NCI-H1694 treated with DMSO at 0.1 percent for 48 hours (cell line): ENCODE measurements at places on chromosomes 1 and 21.

DNA sequence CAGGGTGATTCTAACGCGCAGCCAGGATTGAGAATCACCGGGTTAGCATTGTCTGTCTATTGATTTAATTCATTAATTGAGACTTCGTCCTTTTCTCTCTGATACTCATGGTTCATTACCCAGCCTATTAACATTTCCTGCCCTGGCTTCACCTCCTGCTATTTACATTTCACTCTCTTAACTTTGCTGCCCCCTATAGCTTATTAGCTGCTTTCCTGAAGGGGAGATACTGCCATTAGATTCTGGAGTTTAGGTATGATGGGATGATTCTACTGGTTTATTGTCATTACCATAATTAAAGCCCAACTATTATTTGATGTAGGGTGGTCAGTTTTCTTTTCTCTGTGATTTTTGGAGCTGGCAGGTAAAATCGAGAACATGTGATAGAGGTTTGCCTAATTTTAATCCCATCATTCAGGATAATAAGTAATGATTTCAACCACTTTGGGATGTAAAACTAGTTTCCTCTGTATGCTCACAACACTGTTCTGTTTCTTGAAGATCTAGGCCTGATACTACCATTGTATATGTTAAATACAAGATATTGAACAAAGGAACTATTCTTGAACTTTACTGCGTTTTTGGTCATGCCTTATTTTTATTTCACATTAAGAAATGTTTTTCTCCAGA lies 6.4 kb downstream of the PPP2R5A start:
- DNase-seq: peak; percentile 59

DNA sequence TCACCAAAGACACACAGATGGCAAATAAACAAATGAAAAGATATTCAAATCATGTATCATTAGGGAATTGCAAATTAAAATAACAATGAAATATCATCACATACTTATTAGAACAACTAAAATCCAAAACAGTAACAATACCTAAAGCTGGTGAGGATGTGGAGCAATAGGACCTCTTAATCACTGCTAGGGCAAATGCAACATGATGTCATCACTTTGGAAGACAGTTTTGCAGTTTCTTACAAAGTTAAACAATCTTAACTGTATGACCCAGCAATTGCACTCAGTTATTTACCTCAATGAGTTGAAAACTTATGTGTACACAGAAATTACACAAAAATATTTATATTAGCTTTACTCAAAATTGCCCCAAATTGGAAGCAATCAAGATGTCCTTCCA lies 47.3 kb downstream of the SELENOF start:
- no peak for DNase-seq

DNA sequence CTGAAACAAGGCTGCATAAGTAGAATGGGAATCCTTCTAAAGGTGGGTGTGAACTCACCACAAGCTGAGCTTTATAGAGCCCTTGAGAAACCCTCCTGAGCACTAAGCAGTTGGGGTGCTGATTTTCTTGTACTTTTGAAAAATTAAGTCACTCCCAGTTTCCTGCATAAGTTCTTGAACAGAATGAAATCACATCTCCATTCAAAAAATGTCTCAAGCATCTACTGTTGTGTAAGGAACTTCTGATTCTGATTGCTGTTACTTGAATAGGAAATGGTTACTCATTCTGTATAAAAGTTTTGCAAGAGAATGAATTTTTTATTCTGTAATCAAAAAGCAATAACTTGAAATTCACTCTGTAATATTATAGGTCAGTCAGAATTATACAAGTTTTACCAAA lies 50.8 kb upstream of the WNT2B start:
- DNase-seq: no peak

DNA sequence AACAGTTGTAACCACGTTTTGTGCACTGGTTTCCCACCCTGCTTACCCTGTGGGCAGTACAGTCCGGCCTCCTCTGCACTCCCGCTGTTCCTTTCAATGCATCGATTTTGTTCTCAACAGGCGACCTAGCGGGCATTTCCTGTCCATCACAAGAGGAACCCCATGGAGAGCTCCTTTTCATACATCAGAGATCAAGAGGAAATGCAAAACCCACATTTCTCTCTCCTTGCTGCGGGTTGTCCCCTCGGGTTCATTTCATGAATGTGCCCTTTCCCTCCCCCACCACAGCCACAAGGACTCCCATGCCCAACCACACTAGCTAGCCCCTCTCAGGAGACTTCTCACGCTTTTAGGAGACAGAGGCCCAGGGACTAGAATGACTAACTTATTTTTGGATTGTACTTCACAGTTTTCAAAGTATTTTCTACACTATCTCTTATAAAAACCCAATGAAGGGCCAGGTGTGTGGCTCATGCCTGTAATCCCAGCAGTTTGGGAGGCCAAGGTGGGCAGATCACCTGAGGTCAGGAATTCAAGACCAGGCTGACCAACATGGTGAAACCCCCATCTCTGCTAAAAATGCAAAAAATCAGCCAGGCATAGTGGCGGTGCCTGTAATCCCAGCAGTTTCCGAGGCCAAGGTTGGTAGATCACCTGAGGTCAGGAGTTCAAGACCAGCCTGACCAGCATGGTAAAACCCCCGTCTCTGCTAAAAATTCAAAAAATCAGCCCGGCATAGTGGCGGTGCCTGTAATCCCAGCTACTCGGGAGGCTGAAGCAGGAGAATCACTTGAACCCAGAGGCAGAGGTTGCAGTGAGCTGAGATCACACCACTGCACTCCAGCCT lies 18.4 kb downstream of the ATP1A4 start:
- DNase-seq: no peak

GRCh38 chr1:209800984-209801834 lies 4.7 kb downstream of the IRF6 start:
- DNase-seq: no peak
